ENCODE measurements at places on chromosomes 11 and 22. TPM values are rescaled to one million over a fixed set of nuclear protein-coding genes. Genes with fewer than 3 reads are reported as not detected.

Gene FGF4
- not detected for total RNA-seq

Gene MOV10L1
- 14.9 TPM for total RNA-seq

Gene SLC35E4
- 46.8 TPM for total RNA-seq

Gene ATL3
- 70.2 TPM for total RNA-seq

Gene UCP3
- 0.32 TPM for total RNA-seq

Gene OR8A1
- total RNA-seq, result not detected

Measured in epithelial cell of umbilical artery (primary cell).